ENCODE measurements at places on chromosomes 7 and 10.
A peak's percentile ranks its signal among the peaks of the same experiment; 100 is the strongest.

DNA sequence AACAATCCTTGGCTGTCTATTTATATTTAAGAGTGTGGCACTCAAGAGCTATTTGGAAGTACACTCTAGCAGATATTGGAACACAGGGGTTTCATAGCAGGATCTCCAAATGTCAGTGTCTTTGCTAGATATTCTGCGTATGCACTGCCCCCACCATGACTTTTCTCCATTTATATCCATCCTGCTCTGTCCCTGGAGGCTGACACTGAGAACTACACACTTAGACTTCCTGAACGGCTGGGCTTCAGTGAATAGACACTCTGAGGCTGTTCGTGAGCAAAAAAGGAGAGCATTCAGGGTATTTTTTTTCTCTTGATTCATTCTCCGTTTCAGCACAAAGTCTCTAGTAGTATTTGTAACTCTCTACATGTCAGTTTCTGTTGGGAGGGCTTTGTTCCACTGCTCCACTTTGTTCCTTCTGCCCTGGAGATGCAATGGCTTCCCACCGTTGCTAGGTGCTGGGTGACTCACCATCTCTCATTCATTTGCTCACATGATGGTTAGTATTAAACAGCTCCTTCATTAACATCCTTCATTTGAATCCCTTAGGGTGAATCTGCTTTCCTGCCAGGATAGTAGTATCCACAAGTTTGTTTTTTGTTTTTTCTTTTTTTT, 155.9 kb upstream of the SLC13A1 start:
- no peak for DNase-seq

- no peak for DNase-seq
Observed at GRCh38 chr10:100043344-100043743, 33.6 kb upstream of the DNMBP start.

- DNase-seq = no peak
Observed at GRCh38 chr7:138295049-138295637, 164.9 kb upstream of the TRIM24 start.

- no peak for DNase-seq
Observed at GRCh38 chr10:49465736-49466135, 69.8 kb upstream of the DRGX start.

- DNase-seq = no peak
Observed at GRCh38 chr10:71076473-71077142, 135.8 kb upstream of the UNC5B start.

GRCh38 chr10:72039377-72039776, 49.0 kb downstream of the SPOCK2 start:
- no peak for DNase-seq

DNA sequence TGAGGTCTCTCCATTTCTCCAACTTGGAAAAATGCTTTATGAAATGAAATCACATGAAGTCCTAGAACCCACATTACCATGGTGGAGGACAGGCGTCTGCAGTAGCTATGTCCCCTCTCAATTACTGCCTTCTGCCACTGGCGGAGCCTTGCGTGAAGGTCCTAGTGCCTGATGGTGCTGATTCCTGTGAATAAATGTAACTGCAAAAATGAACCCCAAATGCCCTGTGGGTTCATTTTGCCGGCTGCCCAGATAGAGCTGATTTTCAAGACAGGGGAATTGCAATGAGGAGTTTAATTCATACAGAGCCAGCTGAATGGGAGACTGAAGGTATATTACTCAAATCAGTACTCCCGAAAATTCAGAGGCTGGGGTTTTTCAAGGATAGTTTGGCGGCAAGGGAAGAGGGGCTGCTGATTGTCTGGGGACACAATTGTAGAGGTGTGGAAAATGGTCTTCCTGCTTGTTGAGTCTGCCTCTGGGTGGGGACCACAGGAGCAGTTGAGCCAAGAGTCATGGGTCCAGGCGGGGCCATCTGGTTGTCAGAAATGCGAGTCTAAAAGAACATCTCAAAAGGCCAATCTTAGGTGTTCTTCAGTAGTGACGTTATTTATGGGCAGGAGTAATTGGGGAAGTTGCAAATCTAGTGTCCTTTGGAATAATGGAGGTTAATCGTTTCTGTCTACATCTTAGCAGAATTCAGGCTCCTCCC, 13.5 kb downstream of the PRF1 start:
- DNase-seq = no peak

DNA sequence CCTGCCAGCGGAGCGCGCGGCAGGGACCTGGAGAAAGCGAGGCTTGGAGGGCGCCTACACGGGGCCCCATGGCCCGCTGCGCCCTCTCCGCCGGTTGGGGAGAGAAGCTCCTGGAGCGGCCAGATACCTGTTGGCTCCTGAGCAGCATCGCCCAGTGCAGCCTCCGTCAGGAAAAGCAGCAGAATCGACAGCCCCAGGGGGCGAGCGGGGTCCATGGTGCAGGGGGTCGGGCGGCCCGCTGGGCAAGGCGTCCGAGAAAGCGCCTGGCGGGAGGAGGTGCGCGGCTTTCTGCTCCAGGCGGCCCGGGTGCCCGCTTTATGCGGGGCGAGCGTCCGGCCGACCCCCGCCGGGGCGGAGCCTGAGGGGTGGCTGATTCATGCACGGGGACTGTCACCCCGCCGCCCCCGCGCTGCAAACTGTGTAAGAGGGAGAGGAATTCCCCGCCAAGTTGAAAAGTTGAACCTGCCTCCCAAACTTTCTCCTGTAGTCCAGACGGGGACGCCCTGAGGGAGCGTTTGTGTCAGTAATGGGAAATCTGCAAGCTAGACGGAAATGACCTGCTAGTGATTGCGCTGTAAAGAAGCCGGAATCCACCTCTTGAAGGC, at the start of gene TFPI2:
TFPI2 (minus strand) TSS at position 290 of the 605 bp plus-strand sequence; CDS start at position 215, 75 bp downstream.
- no peak for DNase-seq

DNA sequence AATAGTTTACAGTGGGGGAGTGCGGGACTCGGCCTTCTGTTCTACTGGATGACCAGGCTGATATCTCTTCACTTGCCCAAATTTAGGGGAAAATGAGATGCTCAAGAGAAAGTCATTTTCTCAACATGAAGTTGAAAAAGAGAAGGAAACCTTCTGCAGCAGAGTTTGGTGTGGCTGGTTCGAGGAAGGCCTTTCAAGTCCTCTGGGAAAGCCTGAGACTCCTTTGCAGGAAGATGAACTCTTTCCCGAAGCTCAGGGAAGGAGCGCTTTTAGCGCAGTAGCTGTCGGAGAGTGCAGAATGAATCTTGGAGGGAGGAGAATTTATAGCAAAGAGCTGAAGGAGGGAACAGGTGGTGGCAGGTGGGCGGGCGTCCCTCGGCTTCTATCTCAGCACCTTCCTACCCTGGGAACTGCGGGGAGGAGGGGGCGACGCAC, at the start of gene ATOH7:
ATOH7 (minus strand) TSS at position 297 of the 435 bp plus-strand sequence. CDS start 436 bp downstream, outside the sequence.
- no peak for DNase-seq

DNA sequence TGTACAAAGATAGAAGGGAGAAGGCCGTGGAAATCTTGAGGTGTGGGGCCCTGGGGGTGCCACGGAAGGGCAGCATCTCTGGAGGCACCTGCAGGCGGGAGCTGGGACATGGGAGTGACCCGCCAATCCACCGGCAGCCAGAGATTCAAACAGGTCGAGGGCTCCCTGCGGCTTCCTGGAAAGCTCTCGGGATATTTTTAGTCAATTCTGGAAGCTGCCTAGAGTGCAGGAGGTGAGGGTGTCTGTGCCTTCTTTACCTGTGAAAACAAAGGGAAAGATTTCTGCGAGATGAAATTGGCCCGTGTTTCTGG, 16.6 kb downstream of the MNX1 start:
- no peak for DNase-seq

- no peak for DNase-seq
Observed at GRCh38 chr7:121755818-121756552, 117.0 kb upstream of the PTPRZ1 start.

GRCh38 chr7:95804052-95804451, 31.7 kb downstream of the DYNC1I1 start:
- no peak for DNase-seq

DNA sequence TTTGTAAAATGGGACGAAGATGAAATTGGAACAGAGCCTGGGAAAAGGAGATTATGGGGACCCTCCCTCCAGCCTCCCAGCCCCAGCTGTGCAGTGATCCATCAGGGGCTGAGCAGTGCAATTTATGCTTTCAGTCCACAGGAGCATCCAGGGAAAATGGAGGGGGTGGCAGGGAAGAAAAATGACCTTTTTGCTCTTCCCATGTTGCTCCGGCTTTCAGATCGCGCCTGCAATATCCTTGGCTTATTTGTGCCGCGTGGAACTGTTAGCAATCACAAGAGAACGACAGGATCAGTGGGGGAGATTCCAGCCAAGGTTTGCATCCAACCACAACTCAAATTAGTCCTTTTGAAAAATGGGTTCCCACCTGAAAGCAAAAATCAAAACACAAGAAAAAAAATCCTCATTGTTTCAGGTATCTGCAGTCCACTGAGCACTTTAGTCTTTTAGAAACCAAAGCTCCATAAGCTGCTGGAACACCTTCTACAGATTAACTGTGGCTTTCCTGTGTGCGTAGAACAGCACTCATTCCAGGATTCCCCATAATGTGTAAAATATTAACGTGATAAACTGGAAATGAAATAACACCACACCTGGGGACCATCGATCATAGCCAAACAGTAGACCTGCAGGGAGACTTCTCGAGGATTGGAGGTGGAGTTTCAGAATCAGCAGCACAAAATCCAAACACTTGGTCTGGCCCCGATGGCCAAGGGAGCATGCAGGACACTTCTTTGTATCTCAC, 30.7 kb upstream of the SFMBT2 start:
- no peak for DNase-seq

DNA sequence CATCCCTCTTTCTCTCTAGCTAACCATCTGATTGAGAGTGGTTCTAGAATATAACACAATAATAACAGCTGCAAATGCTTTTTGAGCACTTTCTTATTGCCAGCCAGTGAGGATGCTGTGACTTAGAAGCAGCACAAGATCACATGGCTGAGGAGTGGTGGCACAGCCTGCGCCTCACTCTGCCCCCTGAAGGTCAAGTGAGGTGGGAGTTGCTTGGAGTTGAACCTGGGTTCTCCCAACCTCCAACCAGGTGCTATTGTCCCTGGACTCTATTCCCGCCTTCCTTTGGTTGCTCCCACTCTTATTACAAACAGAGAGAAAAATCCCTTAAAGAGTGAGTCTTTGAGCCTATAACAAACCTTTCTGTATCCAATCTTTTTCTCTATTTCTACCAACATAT, 280.3 kb upstream of the PODXL start:
- DNase-seq = no peak

- DNase-seq = no peak
Observed at GRCh38 chr10:29616542-29616941, 18.2 kb downstream of the SVIL start.

- no peak for DNase-seq
Observed at GRCh38 chr7:130639388-130639787, 29.2 kb downstream of the COPG2 start.

GRCh38 chr7:11787534-11787933, 44.5 kb downstream of the THSD7A start:
- DNase-seq = no peak

GRCh38 chr7:108152198-108152597, 22.0 kb upstream of the LAMB4 start:
- DNase-seq = no peak

GRCh38 chr10:59698326-59698725, 11.3 kb downstream of the SLC16A9 start:
- DNase-seq = no peak

DNA sequence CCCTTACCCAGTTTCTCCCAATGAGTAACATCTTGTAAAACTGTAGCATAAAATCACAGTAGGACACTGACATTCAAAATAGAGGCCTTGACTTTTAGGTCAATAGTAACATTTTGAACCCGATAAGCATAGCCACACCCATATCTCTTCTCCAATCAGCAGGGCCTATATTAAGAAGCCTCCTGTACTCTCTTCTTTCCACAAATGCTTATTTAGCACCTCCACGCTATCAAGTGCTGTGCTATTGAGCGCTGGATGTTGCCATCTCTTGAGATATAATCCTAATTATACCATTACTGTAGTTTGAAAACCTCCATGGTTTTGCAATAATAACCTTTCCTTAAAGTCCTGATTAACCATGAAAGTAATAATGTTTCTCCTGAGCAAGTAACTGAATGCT, 40.1 kb upstream of the CBLL1 start:
- no peak for DNase-seq

DNA sequence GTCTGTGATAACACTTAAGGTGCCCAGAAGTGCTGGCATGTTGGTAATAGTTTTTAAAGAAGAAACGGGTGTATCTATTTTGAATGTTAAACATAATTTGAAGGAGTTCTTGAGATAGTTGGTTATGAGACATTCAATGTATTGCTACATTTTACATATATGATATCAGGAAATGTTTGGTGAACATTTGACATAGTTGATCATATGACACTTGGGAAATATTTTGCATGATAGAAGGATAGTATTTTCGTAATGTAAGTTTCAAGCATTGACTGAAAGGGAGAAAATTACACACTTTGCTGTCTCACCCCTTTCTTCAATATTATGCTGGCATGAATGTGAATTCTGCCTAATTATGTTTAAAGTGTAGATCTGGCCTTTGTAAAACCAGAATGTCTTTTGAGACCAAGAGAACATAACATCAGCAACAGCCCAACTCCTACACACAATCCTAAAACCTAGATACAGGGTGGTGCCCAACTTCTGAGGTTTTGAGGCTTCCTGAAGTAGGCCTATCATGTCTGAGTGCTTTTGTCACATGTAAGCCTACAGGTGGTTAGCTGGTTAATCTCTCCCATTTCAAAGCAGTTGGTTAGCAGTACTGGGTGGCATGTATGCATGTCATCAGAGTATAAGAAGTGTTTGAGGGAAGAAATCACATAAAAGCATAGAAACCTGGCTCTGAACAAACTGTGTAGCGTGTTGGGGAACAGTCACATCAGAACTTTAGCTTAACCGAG, 2.1 kb downstream of the ADD3 start:
- peak; percentile 80 for DNase-seq

- DNase-seq = no peak
Observed at GRCh38 chr10:93844979-93845626, 48.7 kb upstream of the SLC35G1 start.

GRCh38 chr7:39434012-39434411, 132.2 kb upstream of the YAE1 start:
- DNase-seq = no peak

DNA sequence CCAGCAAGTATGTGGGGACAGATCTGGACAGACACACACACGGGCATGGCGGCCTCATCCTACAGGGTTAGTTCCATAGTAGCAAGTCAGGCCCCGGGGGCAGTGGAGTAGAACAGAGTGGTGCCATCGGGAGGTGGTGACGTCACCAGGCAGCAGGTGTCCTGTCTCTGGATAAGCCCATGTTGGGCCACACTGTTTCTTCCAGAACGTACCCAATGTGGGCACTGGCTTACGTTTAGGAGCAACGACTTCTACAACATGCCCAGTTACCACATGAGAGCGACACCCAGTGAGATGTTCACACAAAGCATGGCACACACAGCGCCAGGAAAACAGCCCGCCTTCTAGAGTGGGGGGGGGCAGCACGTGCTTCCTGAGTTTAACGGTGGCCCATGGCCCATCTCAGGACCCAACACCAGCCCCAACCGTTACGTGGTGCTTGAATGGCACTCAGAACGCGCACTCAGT, 67.8 kb downstream of the CTBP2 start:
- DNase-seq = no peak

GRCh38 chr10:117619707-117620405, 77.3 kb downstream of the EMX2 start:
- no peak for DNase-seq
